ENCODE measurements at places on chromosomes 3 and 15.
A peak's percentile ranks its signal among the peaks of the same experiment; 100 is the strongest.

- DNase-seq, result no peak
These were observed 40.3 kb downstream of the EDEM1 start for GRCh38 chr3:5227812-5228211.

GRCh38 chr3:52028572-52028971, 27.8 kb downstream of the DUSP7 start:
- no peak for DNase-seq

GRCh38 chr3:40452562-40452875, 4.6 kb upstream of the RPL14 start:
- no peak for DNase-seq

- DNase-seq, result no peak
These were observed 360.0 kb upstream of the PROK2 start for GRCh38 chr3:72144773-72145505.

DNA sequence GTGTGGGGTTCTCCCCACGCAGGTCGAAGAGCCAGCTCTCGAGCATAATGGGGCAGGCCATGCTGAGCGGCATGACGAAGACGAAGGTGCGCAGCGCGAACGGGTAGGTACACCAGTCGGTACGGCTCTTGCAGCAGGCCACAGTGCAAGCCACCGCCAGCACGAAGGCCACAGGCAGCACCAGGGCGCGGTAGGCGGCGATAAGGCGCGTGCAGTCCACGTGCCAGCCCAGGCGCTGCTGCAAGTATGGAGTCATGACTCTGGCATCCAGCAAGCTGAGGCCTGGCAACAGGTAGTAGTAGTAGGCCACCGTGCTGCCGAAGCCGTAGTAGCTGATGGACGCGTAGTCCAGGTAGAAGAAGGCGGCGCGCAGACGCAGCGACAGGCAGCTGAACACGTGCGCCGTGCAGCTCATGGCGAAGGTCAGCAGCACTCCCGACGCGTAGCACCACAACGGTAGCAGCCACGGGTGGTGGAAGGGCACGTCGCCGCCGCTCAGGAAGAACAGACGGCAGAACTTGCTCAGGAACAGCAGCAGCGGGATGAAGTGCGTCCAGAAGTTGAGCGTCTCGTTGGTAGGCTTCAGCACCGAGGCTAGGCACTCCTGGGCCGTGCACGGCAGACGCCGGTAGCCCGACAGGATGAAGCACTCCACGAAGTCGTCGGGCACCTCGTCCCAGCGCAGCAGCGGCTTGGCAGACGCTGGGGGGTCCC, 797 bp downstream of the PAQR9 start:
- no peak for DNase-seq

DNA sequence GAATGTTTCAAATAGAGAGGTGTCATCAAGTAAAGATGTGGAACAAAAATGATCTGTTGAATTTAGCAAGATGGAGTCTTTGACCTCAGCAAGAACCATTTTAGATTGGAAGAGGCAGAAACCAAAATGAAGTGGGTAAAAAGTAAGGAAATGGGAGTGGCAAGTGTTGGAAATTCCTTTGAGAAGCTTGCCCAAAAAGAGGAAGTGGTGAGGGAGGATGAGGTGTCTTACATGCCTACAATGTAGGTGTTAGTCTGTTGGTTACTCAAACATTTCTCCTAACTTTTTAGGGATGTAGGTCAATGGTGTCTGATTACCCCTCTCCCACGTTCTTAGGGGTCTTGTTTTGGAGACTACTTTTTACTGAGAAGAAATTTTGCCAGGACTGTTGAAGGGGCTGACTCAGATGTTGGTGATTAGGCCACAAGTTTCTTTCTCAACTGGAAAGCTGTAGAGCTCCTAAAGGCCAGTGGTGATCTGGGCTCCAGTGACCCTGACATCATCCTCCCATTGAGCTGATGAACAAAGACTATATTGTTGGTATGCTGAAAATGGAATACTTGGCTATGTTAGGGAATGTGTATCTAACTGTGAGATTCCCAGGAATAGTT, 5.1 kb downstream of the PPP2R3A start:
- peak; percentile 40 for DNase-seq

DNA sequence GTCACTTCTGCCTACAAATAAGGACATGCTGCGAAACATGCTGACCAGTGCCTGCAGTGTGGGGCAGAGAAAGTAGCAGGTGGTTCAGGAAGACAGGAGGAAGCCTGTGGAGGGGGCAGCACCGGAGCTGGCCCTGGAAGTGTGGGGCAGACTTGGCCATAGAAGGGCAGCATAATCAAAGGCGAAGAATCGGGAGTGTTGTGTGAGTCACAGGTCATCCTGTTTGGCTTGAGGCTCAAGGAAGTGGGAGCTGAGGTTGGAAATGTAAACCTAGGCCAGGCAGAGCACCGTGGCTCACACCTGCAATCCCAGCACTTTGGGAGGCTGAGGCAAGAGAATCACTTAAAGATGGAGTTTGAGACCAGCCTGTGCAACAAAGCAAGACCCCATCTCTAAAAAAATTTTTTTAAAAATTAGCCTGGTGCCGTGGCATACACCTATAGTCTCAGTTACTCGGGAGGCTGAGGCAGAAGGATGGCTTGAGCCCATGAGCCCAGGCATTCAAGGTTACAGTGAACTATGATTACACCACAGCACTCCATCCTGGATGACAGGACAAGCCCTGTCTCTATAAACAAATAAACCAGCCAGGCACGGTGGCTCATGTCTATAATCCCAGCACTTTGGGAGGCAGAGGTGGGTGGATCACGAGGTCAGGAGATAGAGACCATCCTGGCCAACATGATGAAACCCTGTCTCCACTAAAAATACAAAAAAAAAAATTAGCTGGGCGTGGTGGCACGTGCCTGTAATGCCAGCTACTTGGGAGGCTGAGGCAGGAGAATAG, 54.0 kb downstream of the FAM43A start:
- peak; percentile 67 for DNase-seq

- no peak for DNase-seq
These were observed 2.5 kb downstream of the FEM1B start for GRCh38 chr15:68279779-68280753.

DNA sequence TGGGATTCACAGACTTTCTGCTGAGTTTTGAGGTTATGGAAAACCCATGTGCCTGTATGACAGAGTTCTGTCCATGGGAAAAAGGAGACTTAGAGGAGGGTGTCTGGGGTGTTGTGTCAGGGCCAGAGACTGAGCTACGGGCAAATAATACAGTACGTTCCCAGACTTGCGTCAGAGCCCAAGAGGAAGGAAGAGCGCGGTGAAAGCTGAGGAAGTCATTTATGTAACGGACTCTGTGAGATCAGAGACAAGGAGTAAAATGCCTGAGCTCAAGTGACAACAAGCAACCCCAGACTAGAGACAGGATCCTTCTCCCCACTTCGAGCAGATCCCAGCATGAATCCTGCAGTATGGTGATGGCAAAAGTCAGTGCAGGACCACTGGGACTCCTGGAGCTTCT, 368.6 kb upstream of the MCTP2 start:
- no peak for DNase-seq

DNA sequence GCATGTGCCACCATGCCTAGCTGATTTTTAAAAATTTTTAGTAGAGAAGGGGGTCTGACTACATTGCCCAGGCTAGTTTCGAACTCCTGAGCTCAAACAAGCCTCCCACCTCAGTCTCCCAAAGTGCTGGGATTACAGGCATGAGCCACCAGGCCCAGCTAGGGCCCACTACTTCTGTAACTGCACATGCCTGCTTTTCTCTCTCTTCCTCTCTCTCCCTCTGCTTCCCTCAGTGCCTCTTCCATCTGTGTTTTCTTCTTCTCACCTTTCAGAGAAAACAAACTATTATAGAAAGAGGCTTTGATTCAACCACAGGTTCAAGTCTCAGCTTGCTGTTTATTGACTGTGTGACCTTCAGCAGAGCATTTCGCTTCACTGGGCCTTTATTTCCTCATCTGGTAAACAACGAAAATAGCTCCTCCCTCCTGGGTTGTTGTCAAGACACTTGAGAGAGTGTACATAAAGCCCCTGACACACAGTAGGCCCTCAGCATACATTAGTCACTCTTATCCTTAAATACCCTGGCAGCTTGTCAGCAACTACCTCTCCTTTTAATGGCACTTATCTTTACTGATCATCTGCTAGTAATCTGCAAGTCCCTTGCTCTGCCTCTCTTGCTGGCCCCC, 10.2 kb downstream of the TADA3 start:
- DNase-seq, result no peak

- no peak for DNase-seq
These were observed 59.4 kb upstream of the IMPG2 start for GRCh38 chr3:101379658-101380376.

GRCh38 chr15:96054621-96055020, 275.9 kb upstream of the NR2F2 start:
- no peak for DNase-seq

DNA sequence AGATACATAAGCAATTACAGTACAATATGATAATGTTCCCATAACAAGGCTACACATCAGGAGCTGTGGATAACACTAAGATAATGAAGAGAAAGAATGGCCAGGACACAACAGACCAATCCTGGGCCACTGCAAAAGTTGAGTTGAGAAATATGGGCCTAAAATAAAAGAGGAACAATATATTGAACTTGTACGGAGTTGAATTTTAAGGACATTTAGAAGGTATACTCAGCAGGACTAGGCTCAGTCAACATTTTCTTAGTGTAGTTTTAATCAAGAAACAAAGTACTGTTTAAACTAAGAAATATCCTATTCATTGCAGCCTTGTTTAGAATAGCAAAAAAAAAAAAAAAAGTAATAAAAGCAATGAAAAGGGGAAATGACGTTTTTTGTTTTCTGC, 24.3 kb downstream of the HERC1 start:
- DNase-seq, result no peak

GRCh38 chr15:25883463-25884259, 20.5 kb upstream of the ATP10A start:
- DNase-seq, result peak; percentile 93

DNA sequence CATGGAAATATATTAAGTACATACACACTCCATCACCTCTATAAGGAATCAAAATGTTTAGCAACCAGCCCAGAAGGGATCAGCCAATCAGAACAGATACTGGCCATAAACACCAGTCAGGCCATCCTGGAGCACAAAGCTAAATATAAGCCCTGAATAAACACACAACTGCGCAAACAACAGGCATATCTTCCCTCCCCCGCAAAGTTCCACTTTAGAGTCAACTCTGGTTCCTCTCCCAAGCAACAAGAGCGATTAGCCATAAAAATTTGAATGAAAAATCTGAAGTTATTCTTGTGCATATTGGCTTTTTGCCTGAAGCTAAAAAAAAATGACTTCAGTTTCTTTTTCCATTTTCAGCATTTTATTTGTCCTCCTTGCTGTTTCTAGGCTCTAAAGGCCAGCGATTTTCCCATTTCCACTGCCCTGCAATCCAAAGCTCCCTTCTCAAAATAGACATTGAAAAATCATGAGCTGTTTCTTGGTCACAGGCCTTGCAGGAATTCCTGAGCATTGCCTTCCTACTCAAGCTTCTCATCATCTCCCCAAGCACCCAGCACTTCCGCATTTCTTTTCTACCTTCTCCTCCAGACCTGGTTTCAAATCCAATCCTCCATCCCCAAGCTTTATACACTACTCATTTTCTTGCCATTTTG, 247.9 kb downstream of the ZMAT3 start:
- DNase-seq, result no peak

DNA sequence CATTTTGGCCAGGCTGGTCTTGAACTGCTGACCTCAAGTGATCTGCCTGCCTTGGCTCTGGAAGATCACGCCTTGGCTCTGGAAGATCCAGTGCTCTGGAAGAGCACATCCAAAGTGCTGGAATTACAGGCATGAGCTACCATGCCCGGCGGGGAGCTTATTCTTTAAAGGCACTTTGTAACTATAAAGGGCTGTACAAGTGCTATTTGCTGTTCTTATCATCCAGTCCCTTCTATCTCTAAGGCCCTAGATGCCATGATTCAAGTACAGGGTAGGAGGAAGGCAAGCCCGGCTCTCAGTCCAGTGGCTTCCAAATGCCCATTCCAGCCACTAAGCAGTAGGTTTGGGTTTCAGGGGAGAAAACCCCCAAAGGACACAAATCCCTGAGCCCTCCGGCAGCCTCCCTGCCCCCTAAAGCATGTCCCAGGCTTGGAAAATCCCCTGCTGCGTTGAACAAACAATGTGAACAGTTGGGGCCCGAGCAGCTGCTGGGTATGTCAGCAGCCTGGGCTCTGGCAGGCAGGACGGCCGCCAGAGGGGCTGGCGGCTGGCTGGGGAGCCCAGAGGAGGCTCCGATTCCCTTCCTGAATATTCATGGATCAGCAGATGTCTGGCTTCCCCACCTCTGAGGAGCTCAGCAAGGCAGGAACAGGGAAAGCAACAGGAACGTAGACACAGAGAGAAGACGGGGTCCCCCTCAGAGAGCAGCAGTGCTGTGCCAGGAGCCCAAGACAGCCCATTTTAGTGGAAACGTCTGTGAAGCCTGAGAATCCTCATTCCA, 7.7 kb downstream of the IGDCC4 start:
- DNase-seq, result peak; percentile 38

- no peak for DNase-seq
These were observed 49.5 kb downstream of the SLC25A26 start for GRCh38 chr3:66270288-66270687.

- no peak for DNase-seq
These were observed 109.7 kb downstream of the UBE2E2 start for GRCh38 chr3:23312866-23313265.

GRCh38 chr3:141311170-141311495, 57.2 kb upstream of the ZBTB38 start:
- no peak for DNase-seq

GRCh38 chr3:112640930-112641801, at the start of gene CCDC80:
Gene CCDC80, minus strand, starts transcription at chr3:112641143. Its CDS starts 1,238 bp downstream, at chr3:112639905.
- peak; percentile 95 for DNase-seq

DNA sequence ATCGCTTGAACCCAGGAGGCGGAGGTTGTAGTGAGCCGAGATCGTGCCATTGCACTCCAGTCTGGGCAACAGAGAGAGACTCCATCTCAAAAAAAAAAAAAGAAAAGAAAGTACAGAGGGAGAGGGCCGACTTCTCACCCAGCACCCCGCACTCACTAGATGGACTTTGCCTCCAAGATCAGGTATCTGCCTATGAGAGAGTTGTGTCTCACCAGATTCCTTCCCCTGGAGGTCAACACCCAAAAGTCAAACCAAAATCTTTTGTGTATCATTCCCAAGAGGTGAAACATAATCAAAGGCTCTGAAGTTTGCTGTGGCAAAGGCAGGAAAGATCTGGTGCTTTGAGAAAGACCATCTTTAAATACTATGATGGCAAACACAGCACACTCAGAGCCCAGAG, 51.2 kb downstream of the HMCES start:
- no peak for DNase-seq

DNA sequence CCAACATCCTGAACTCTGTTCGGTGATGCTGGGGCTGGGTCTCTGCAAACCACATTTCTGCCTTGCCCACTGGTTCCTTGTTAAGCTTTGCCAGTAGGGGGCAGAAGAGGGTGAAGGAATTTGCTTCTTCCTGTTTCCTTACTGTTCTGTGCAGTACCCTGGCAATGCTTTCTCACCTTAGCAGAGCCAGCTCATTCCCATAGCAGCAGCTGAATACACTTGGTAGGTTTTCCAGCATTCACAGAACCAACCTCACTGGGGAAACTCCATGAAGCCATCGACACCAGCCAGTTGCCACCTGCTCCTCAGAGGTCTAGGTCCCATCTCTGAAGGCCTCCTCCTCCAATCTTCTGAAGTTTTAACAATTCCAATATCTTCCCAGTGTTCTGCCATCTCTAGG, 308.4 kb downstream of the PDCD6IP start:
- DNase-seq, result peak; percentile 23

Measured in renal cortical epithelial cell (primary cell).